ENCODE measurements at places on chromosomes 7 and 10.

DNA sequence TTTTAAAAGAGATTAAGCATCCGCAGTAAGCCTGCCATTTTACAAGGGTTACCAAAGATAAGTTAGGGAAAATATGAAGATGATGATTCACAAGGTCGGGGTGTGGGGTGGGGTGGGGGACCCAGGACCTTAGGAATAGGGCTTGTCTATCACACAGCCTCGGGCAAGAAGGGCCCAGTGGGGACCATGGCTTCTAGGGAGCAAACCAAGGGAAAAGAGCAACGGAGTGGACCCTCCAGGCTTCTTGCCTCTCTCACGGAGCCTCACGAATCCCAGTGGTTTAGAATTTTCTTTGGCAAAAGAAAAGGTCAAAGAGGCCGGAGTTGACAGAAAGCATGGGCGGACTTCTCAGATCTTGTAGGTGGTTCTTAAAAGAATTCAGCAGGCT lies 1.3 kb downstream of the PRKCQ start:
- no peak for DNase-seq

DNA sequence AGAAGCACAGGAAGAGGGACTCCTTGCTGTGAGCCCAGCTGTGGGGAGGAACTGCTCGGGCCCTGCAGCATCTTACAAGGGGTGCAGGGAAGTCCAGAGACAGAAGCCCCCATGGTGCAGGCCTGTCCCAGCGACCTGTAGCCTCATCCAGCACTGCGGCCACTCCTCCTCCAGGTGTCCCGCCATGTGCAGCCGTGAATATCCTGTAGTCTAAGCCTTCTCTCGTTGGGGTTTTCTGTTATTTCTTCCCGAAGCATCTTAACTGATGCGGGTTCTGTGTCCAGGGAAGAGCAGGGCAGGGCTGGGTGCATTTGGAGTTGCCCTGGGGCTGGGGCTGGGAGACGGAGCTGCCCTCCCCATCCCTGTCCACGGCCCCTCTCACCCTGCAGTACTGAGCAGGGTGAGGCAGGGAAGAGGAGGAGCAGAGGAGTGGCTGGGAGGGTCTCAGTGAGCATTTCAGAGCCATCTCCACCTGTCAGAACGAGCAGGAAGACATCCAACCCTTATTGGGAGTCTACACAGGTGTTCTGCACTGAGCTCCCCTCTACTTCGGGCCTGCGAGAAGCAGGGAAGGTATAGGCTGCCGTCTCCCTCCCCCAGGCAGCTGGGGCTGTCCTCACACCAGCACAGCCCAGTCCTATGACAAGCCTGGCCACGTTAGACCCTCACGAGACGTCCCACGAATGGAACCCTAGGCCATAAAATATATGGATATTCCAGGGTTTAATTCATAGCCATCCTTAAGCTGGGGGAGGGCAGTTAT lies 494.5 kb downstream of the DNAJB6 start:
- no peak for DNase-seq

DNA sequence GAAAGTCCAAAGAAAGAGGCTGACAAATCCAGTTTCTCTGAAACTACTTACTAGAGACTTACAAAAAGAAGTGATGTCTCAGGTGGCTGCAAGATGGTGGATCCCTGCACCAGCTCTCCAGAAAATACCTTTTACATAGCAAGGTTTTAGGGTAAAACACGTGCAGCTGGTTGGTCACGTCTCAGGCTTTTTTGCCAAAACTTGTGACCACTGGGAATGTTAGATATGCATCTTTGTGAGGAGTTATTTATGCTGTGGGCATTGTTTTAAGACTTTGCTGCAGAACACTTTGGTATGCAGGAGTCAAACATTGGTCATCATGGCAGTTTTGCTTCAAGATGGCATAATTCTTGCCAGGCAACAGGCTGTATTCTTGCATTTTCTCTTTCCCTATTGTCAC lies 1352.8 kb downstream of the REEP3 start:
- no peak for DNase-seq

GRCh38 chr10:48506147-48506917 lies 98.5 kb downstream of the ARHGAP22 start:
- DNase-seq = no peak

- DNase-seq = no peak
These were observed 1.0 kb downstream of the PAXIP1 start for GRCh38 chr7:155001756-155002410.

- no peak for DNase-seq
These were observed 16.0 kb downstream of the CCDC71L start for GRCh38 chr7:106644999-106645398.

- DNase-seq = no peak
These were observed 23.2 kb upstream of the PRRT4 start for GRCh38 chr7:128384726-128385125.

Data from SK-N-MC (cell line).